AG10803 (cell line): ENCODE measurements at places on chromosomes 1 and 21.

- no peak for DNase-seq
Observed at GRCh38 chr1:6591222-6591621, 11.4 kb downstream of the ZBTB48 start.

- DNase-seq: no peak
Observed at GRCh38 chr1:245896258-245896657, 610.8 kb downstream of the SMYD3 start.

DNA sequence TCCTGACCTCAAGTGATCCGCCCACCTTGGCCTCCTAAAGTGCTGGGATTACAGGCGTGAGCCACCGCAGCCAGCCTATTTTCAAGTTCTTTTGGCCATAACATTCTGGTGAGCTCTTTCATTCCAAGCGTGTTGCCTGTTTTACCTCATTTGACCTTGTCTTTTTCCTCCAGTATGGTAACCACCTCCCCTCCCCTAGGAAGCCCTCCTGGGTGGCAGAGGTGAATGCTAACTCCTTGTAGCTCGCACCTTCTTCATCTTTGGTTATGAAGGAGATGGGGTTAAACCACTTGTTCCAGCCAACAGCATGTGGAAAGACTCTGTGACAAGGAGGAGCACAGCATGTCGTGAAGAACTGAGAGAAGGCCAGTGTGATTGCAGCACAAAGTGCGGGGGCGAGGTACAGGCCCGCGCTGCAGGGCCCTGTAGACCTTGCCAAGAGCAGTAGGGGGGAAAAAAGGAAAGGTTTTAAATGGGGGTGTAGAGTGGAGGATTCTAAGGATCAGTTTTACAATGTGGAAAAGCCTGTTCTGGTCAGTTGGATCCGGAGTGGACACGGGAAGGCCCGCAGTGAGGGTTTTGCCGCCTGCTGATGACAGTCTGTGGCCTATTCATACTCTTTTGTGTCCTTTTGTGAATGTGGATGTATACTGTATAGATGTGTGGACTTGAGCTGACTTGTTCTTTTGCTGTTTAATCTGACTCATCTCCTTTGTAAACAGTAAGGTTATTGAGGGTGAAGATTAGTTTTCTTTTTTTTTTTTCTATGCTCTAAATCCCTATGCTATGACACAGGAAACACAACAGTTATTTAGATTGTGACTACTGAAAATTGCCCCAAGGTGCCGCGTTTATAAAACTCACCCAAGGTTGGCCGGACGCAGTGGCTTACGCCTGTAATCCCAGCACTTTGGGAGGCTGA, 7.5 kb upstream of the ZNF436 start:
- peak; percentile 85 for DNase-seq

DNA sequence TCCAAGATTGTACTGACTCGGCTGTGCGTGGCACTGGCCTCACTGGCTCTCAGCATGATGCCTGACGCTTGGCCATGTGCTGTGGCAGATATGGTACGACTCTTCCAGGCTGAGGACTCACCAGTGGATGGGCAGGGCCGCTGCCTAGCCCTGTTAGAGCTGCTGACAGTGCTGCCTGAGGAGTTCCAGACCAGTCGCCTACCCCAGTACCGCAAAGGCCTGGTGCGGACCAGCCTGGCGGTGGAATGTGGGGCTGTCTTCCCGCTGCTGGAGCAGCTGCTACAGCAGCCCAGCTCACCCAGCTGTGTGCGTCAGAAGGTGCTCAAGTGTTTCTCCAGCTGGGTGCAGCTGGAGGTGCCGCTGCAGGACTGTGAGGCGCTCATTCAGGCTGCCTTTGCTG, 2.9 kb downstream of the IPO13 start:
- DNase-seq: no peak
